Hippocampal formation (tissue), 2 donors: ENCODE measurements at places on chromosomes 3 and 15.

DNA sequence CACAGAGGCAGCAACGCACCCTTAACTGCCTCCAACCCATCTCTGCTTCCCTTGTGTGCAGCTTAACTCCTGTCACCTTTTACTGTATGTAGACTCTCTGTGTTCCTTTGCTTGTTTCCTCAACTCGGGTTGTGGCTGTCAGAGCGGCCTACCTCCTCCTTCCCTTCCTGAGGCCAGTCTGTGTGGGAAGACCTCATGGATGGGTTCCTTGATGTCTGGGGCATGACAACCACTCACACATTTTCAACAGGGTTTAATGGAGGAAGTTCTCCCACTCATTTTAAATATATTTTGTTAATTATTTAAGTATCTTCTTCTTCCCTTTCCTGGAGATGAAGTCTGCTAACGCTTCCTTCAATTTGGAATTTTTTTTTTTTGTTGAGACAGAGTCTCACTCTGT lies 1.8 kb upstream of the CSPG5 start:
- DNase-seq = no peak

DNA sequence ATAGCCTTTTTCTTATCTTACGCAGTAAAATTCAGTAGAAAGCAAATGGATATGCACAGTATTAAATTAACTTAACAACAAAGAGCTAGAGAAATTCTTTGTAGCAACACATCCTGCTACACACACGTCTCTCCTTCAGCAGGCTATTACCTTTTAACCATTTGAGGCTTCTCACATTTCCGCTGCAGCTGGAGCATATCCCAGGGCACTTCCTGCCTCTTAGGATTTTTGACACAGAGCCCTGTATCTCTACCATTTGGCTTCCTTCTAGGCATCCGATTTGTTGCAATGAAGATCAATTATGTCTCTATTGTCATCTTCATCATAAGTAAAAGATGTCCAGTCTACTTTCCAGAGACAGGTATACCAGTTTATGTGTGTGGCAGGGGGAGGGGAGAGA lies 292.4 kb upstream of the CBLB start:
- no peak for DNase-seq

DNA sequence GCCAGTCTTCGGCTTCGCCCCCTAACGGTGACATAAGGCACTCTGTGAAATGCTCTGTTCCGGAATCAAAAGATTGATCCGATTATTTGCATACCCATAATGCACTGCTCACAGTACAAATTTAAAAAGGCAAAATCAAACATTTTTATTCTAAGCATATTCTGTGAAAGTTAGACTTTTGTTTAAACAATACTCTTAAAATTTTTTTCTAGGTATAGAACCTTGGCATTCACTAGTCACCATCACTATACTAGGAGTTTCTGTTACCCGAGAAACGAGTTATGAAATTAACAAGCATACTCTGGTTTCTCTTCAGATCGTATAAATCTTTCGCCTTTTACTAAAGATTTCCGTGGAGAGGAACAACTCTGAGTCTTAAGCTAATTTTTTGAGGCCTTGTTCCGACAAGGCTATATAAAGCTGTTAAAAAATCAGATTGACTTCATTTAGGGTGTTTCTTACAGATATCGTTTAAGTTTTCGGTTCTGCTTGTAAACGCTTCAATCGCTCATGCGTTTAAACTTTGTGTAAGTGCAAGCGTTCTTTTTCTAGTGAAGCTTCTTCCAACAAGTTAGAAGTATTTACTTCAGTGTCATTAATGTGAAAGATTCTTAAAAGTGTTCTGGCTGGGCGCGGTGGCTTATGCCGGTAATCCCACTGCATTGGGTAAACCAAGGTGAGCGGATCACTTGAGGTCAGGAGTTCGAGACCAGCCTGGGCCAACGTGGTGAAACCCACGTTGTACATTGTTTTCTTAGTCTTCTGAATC lies at the start of gene RNU5B-1:
RNU5B-1 (plus strand) TSS at position 297 of the 769 bp plus-strand sequence.
- DNase-seq = peak; percentile 17

DNA sequence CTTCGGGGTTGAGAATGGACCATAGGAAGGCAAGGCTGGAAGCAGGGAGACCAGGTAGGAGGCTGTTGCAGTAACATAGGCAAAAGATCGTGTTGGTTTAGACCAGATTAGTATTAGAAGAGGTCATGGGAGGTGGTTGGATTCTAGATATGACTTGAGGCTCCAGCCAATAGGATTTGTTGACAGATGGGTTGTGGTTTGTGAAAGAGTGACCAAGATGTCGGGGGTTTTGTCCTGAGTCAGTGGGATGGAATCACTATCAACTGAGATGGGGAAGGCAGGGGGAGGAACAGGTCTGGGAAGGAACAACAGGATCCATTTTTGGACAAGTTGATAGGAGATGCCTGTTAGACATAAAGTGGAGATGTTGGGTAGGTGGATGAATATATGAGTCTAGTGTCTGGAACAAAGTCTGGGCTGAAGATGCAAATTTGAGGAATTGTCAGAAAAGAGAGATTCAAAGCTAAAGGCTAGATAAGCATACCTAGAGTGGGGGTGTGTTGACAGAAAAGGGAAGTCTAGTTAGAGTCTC lies 95.5 kb upstream of the NPHP3 start:
- DNase-seq = no peak

DNA sequence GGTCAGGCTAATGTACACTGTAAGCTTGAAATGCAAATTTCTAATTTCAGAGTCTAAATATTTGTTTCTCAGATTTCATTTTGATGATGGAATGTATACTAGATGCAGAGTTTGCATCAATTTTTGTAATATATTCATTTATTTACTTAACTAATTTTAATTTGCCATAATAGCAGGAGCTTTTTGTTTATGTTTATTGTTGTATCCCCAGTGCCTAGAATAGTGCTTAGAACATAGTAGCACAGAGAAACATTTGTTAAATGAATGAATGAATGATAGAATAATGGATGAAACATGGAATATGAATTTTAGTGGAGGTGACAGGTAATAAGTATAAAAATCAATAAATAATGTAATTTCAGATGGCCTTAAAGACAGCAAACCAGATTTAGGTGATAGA lies 5.2 kb upstream of the GALK2 start:
- no peak for DNase-seq

DNA sequence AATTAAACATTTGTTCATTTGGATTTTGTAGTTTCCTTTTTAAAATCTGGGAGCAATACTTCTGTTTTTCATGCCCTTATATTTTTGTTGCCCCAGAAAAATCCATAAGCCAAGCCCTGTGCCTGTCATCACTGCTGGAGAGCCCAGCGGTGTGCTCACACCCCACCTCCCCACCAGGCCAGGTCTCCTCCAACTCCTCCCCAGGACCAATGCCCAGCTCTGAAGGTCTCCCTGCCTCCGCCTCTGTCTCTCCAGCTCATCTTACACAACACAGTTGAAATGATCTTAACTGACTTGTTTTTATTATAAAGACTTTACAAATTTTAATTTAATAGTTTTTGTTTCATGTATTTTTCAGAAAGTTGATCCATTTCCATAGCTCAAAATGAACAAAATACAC lies 66.4 kb downstream of the RHCG start:
- DNase-seq = no peak

DNA sequence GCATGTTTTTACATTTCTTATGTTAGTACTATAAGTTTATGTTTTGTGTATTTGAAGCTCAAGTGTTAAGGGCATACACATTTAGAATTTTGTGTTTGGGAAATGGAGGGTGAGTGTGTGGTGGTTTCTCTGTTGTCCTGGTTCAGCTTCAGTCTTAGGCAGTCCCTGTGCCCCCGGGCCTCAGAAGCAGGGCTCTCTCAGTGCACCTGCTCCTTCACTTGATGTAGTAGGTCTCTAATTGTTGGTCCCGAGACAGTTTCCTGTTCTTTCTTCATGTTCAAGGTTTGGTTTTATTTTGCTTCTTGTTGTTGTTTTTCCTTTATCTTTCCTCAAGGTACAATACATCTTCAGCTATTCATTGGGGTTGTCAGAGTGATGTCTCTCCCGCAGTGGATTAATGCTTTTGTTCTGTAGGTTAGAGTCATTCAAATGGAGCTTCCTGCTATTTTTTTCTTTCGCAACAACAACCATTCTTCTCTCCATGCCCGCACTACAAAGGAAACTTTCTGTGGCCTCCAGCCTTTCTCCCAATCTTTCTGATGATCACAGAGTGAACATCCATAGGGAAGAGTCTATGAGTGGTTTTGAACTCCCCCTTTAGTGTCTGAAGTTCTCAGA lies 177.8 kb upstream of the GOLGA6L4 start:
- DNase-seq = no peak

- no peak for DNase-seq
These were observed 86.3 kb downstream of the RSL24D1 start for GRCh38 chr15:55110446-55110845.

GRCh38 chr15:68612979-68613740 lies 34.4 kb downstream of the CORO2B start:
- DNase-seq = no peak

DNA sequence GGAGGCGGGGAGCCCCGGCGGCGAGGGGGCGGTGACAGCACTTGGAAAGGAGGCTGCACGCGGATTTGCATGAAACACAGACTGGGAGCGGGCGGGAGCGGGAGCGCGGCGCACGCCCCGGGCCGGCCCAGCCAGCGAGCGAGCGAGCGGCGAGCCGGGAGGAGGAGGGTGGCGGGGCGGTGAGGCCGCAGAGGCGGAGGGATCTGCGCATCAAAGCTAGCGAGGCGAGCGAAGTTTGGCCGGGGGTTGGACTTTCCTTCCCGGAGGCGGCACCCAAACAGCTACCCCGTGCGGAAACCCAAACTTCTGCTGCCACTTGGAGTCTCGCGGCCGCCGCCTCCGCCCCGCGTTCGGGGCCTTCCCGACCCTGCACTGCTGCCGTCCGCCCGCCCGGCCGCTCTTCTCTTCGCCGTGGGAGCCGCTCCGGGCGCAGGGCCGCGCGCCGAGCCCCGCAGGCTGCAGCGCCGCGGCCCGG lies at the start of gene SMAD3:
SMAD3 (plus strand) TSS at position 72 of the 475 bp plus-strand sequence. CDS start 553 bp downstream, outside the sequence.
- DNase-seq = peak; percentile 59

DNA sequence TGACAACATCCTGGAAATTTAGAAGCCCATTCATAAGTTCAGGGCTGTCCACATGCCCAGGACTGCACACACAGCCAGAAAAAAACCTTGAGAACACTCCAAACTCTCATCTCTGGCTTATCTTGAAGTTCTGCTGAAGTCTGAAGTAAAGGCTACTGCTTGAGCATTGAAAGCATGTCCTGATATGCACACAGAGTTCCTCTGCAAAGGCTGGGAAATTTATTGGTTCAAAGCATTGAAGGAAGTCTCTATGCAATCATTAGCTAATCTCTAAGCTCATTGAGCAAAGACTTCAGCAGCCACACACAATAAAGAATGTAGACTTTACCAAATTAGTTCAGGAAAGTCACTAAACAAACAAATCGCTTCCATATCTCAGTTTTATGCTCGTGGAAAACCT lies 162.0 kb upstream of the STT3B start:
- DNase-seq = no peak

- DNase-seq = no peak
These were observed 47.0 kb downstream of the PTPN23 start for GRCh38 chr3:47427866-47428265.

- no peak for DNase-seq
These were observed 113.6 kb upstream of the SNTN start for GRCh38 chr3:63538919-63539318.

- no peak for DNase-seq
These were observed 884 bp upstream of the KNL1 start for GRCh38 chr15:40593165-40593564.

DNA sequence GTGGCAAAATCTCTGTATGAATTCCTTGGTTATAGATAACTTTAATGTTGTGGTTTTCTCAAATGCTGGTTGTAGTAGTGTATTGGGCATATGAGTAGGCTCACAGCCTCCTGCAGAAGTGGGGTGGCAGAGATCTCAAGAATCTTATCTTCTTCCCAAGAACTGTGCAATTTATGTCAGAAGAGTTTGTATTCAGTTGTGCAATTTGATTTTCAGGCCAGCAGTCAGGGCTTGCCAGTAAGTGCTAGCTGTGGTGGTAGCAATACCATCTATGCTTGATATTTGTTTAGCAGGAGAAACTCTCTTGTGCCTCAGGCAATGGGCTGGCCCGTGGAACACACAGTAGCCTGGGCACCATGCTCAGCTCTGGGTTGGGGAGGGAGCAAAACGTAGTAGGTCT lies 58.4 kb upstream of the GOLIM4 start:
- DNase-seq = no peak

GRCh38 chr3:170497207-170498095 lies 78.8 kb downstream of the CLDN11 start:
- no peak for DNase-seq

DNA sequence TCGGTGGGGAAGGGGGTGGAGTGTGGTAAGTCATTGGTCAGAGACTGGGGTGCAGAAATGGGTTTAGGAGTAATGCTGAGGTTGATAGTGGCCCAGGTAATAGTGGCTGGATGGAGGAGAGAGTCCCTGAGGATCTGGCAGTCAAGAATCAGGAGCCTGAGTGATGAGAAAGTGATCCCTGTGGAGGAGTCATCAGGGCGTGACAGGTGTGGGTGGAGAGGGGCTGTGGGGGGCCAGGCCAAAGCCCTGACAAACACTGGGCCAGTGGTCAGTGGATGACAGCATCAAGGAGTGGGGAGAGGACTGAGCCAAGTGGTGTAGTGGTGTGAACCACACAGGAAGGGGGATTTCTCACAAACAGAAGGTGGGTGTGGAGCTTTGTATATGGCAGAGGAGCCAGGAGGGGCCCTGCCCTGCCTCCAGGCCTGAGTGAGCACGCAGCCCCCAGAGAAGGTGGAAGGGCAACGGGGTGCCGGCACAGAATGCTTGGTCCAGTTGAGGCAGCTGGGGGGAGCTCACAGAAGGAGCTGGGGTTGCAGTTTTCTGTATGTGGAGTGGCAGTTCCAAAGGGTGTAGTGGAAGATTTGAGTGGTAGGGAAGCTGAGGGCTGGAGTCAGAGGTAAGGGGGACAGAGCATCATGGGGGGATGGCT lies 77.1 kb downstream of the SPSB4 start:
- no peak for DNase-seq

GRCh38 chr3:123758081-123758564 lies 126.0 kb downstream of the MYLK start:
- peak; percentile 8 for DNase-seq

GRCh38 chr3:9951126-9951525 lies 1.1 kb downstream of the PRRT3 start:
- DNase-seq = no peak

DNA sequence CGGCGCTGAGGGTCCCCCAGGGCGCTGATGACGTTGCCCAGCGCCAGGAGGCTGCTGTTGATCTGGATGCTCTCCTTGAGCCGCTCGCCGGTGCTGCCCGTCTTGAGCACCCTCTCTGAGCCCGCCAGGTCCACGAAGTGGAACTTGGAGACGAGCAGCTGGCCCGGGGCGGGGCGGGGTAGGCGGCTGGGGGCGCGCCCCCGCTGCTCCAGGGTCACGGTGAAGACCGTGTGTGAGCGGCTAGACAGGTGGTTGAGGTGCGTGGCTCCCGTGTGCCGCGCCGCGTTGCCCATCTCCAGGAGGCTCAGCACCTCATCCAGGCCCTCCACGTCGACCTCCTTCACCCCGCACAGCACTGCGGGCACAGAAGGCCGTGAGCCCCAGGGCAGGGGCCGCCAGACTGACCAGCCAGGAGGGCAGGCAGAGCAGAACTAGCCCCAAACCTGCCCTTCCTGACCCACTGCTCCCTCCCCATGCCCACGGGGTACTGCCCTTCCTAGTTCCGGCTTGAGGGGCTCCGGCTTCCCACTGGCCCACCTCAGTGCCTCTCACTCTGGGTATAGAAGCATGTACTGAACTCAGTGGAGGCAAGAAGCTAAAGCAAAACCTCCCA lies 6.1 kb downstream of the KIF7 start:
- DNase-seq = no peak
